ENCODE measurements at places on chromosomes 1 and 21.

DNA sequence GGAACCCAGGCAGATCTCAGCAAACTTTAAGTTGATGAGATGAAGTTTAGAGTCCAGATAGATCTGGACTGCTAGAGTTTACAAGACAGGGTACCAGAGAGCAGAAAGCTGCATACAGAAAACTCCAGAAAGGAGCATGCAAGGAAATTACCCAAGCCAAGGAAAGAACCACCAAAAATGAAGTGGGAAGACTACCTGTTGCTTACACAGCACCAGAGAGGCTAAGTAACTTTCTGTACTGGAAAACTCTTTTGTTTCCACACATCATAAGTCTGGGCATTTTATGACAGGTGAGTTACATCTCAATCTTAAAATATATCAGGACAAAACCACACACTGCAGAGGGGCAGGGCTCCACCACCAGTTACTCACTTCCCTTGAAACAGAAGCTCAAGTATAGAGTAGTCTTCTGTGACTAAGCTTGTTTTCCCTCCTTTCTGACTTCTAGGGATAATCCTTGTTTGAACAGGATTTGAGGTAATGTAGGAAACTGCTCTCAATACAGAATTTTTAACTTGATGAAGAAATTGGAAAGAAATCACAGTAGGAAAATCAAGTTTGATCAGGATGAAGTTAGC, 17.4 kb upstream of the GJA9 start:
- DNase-seq, result no peak

DNA sequence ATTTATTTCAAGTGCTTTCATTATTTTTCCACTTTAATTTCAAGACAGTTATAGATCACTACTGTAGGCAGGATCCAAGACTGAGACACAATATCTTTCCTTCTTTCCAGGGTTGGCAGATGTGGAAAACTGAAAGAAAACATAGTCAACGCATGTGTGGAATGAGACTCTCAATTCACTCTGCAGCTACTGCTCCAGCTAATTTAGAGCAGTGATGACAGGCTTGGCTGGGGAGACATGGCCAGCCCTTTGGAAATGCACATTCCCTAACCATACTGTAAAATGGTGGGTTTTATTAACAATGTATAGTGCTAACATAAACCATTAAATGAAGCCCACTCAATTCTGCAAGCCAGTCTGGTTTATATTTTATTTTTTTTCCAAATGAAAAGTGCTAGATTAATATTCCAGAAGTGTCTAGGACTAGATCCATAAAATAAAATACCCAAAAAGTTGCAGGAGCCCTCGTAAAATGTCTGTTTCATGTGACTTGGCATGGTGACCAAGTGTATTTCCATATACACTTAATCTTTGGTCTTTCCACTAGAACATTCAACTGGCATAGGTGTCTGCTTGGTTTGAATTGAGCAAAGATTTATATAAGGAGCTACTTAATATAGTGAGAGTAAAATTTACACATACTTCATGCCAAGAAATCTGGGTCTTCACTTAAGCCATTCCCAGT, 32.9 kb downstream of the COL11A1 start:
- DNase-seq, result no peak

DNA sequence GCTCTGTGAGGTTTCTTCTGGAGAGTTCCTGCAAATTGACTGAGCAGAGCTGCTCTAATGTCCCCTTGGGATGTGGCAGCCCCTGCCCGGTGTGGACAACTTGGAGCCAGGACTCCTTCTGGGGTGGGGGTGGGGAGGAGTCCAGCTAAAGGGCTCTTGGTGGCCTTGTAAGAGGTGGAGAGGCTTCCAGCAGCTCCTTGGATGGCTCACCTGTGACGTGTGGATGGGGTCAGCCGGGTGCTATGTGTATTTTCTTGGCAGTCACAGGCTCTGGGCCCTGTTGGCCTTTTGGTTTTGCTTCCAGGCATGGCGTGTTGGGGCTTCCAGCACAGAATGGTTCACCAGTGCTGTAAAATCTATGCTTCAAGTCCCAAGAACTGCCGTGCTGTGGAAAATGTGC, 38.2 kb downstream of the TRAPPC10 start:
- DNase-seq, result no peak

DNA sequence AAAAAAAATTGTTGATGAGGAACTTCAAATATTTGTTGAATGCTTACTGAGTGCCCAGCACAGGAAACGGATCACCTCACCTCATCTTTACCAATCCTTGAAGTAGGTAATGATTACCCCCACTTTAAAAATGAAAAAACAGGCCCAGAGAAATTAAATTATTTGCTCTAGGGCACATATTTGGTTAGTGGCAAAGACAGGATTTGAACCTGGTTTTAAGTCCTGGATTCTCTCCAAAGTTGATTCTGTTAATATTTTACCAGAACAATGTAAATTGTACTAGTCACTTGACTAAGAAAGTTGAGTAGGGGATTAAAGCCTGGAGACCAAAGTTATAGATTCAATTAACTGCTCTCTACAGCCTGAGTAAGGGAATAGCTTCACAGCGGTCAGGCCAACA, 97.9 kb downstream of the GIPC2 start:
- DNase-seq, result no peak

DNA sequence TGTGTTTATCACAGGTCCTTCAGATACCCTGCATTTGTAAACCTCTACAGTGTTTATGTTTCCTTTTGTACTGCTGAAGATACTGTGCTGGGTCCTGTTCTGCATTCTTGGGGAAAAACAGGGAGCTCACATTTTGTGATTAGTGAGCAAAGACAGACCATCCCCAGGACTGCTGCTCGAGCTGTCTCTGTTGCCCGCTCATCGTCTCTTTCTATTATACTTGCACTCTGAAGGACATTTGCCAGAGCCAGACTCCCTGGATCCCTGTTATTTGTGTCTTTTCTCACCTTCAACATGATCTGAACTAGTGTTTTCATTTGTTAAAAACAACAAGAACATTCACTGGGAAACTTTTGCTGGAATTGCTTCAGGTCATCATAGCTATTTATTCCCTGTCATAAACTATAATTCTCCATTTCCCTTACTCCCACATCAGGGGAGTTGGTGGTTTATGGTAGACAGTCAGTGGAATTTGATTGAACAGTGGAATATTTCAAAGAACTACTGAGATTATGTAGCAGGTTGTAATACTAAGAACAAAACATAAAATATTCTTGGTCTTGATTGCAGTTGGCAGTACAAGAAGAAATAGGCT, 53.0 kb downstream of the PRRX1 start:
- DNase-seq, result no peak

- DNase-seq, result no peak
Measured at GRCh38 chr1:51000651-51001050, 30.6 kb downstream of the CDKN2C start.

DNA sequence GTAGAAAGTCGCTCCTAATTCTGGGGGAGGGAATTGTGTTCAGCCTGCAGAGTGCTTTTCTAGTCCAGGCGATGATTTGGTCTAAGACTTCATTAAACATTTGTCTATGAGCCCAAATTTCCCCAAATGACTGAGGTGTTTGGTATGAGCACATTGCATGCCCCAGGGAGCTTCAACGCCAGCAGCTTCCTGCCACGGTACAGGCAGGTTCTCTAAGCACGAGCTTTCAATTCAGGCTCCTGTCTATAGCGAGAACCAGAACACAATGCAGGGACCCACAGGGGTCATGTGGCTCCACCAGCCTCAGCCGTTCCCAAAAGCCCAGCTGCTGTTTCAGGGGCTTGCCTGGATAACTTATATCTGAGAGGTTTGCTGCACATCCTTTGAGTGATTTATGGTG, 34.1 kb upstream of the H6PD start:
- no peak for DNase-seq

DNA sequence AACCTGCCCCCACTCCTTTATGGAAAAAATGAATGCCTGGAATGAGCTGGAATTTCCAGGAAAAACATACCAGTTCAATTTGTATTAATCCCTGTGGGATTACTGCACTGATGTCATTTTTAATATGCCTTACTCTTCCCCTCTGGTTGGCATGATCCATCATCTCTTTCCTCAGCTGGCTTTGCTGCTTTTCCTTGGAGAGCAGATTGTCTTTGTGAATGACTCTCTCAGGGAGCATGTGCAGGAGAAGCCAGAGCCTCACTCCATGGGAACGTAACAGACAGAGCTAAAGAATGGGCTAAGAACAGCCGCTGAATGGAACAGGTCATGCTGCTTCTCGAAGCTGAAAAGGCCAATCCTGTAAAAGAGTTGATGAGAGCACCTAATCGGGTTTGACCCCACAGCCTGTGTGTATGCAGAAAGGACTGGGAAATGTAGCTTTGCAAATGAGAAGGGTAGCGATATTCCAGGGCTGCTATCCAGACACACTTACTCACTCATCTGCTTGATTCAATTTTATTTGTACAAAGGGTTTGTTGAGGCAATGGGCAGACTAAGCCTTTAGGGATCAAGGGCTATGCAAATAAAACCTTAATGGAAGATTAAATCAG, 20.7 kb downstream of the PHC2 start:
- no peak for DNase-seq
